ENCODE measurements at places on chromosomes 1 and 21.

- DNase-seq = peak; percentile 57
Observed at GRCh38 chr1:21655748-21656147, 13.4 kb downstream of the RAP1GAP start.

DNA sequence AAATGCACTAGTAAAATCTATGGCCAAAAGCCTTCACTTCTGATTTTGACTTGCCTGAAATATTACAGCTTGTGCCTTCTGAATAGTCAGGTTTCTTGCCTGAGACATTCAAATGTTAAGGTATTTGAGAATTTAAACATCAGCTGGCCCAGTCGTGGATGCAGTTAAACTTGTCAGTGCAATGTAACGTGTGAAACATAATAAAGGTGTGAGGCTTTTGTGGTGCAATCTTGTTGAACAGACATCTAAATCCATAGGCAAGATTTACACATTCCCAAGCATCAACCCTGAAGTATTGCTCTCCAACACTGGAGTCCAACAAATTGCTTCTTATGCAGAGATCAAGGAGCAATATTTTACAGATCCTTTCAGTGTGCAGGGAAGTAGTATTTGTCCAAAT is 4.4 kb downstream of the CCN1 start:
- DNase-seq = no peak

DNA sequence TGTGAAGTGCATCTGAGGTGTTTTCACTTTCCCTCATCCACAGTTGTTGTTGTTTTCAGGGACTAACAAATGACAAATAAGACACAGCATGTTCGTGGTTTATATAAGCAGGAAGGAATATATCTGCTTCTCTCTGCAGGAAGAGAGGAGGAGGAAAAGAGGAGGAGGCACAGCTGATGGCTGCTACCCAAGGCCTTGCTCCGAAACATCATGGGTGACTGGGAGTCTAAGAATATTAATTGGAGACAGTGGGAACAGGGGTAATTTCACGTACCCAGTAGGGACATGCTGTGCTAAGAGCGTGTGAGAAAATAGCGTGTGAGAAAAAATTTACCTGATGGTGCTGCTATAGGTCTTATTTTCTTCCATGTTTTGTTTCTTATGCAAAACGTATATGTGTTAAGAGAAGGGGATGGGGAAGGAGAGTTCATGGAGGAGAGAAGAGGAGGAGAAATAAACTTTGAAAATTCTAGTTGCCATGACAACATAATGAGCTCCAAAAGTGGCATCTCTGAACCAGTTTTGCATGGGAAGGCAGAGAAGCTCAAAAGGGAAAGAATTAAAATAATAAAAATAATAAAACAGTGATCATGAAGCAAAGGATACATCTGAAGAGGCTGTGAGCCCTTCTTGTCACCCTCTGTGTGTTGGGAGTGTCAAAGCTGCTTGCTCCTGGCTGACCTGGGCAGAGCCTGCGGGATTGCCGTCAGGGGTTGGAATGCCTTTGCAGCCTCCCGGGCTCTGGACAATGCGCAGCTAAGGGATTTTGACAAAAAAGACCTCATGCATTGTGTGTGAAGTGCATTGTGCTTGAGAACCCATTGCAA is 192.0 kb downstream of the CACNA1E start:
- no peak for DNase-seq

DNA sequence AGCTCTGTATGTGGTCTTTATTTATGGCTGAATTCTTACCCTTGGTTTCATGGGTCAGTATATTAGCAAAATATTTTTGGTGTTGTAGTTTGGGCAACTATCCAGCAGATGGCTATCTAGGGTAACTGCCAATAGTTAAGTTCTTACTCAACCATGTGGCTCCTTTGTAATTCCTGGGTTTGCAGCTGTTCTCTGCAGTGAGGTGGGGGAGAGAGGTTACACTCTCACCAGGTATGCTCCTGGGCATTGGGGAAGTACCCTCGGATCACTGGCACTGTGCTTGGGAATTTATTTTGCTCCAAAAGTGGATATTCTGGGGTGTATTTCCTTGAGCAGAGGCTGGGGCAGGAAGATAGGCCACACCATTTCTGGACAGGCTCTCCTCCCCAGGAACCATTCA is 436.7 kb upstream of the TMPRSS15 start:
- DNase-seq = peak; percentile 22

GRCh38 chr1:218259339-218259738 is 25.8 kb upstream of the RRP15 start:
- no peak for DNase-seq

DNA sequence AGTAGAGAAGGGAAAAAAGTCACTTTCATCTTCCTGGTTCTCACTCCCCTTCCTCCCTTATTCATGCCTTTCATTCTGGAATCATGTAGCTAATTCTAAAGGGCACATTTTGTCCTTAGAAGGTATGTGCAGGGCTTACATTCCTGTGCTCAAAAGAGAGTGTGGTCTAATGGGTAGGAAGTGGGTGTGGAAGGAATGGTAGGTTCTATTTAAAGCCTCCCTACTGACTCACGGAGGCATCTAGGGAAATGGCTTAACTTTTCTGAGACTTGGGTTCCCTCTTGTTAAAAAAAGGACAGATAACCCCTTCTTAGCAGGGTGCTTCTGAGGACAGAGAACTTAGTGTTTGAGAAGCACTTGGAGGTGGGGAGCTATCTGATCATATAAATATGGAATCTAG is 249.3 kb upstream of the DUSP10 start:
- DNase-seq = no peak

DNA sequence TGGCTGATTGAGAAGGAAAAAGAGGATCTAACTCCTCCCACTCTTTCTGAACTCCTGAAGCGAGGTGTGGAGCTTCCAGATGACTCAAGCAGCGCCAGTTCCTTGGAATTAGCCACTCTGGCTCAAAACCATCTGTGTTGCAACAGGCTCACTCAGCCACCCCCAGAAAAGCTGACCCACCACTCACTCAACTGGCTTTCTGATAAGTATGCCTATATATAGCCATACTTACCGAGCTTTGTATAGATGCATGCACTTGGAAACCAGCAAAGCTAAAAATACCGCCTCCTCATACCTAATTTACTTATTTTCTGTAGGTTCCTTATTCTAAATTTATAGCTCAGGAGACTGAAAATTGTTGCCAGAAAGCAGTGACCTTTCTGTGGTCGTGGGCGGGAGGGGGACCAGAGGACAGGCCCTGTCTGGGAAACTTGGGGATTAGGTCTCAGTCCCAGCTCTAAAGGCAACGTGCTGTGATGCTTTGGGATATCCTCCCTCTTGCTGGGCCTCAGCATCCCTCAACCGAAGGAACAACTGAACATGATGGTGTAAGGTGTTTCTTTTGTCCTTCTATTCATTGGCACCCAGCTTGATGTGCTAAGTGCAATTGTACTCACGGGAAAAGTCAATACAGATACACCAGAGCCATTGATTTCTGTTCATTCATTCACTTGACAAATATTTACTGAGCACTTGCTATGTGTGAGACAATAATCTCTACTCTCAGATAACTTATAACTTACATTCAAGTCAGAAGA is 65.7 kb downstream of the NENF start:
- peak; percentile 34 for DNase-seq

DNA sequence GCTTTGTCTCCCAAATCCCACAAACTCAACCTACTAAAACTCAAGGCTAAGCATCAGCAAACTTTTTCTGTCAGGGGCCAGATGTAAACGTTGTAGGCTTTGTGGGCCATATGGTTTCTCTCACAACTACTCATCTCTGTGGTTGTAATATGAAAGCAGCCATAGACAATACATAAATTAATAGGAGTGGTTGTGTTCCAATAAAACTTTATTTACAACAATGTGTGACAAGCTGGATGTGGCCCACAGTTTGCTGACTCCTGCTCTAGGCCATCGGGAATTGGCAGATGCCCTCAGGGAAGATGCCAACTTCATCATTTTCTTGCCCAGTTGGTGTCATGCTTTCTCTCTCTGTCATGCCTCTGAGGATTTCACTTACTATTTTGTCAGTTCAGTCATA is 17.5 kb upstream of the ERRFI1 start:
- DNase-seq = no peak

GRCh38 chr1:225474439-225474985 is 46.7 kb upstream of the LBR start:
- no peak for DNase-seq

DNA sequence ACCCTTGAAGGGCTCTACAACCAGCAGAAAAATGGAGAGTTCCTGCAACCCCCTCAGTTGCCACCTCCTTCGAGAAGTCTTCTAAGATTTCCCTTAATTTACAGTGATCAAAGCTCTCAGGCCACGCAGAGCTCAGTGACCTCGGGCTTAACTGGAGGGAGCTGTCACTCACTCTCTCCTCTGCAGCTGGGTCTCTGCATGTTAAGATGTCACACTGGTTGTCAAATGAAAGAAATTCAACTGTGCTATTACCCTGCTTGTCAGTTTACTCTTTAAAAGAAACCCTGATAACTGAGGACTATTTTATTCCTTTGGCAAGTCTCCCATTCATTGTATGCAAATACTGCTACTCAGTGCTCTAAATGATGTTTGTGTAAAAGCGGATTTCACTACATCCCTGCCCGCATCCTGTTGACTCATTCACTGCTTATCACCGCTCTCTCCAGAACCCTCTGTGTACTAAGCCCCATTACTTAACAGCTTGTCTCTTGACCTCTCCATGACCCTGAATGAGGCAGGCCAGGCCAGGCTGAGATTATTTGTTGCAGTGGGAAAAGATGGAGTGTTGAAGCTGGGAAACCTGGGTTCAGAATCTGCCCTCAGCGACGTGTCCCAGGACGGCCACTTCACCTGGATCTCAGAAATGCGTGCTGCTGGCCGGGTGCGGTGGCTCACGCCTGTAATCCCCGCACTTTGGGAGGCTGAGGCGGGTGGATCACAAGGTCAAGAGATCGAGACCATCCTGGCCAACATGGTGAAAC is 13.7 kb downstream of the DHRS3 start:
- peak; percentile 87 for DNase-seq

DNA sequence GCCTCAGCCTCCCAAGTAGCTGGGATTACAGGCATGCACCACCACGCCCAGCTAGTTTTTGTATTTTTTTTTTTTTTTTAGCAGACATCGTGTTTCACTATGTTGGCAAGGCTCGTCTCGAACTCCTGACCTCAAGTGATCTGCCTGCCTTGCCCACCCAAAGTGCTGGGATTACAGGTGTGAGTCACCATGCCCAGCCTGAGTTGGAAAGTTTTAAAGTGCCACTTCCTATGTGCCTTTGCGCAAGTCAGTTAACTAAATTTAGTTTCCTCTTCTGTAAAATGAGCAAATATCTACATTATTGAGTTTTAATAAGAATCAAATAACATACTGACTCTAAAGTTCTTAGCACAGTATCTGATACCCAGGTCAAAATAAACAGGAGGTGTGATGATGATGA is 12.4 kb downstream of the SLC19A2 start:
- DNase-seq = no peak

GRCh38 chr1:156480411-156481192 is 20.0 kb downstream of the MEF2D start:
- DNase-seq = peak; percentile 26

- no peak for DNase-seq
Observed at GRCh38 chr1:226702318-226702956, 36.6 kb downstream of the ITPKB start.

GRCh38 chr1:203463469-203464062 is 12.0 kb upstream of the PRELP start:
- DNase-seq = no peak

- DNase-seq = no peak
Observed at GRCh38 chr1:40064797-40065499, 24.4 kb downstream of the CAP1 start.

- peak; percentile 54 for DNase-seq
Observed at GRCh38 chr1:105793536-105794146, 1262.8 kb upstream of the PRMT6 start.

- DNase-seq = no peak
Observed at GRCh38 chr1:238404481-238404880, 513.8 kb upstream of the ZP4 start.

DNA sequence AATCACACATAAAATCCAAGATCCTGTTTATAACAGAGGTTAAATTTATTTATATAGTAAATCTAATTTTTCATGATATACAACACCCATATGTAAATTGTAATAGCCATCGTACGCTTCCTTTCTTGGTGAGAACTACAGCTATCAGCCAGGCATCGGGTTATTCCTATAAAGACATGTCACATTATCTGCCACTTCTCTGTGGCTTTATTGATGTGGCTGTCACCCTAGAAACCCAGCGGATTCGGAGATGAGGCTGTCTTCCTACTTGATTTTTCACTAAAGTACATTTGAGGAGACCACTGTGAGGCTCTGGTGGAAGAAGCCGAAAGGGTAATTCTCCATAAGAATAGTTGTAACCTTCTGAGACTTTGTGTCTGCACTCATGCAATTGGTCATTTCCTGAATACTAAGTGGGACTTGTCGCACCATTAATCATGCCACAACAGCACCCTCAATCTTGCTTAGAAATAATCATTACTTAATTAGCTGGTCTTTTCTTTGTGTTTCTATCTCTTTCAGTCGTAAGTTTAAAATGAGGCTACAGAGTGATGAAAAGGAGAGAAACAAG is 106.0 kb downstream of the NTNG1 start:
- no peak for DNase-seq

DNA sequence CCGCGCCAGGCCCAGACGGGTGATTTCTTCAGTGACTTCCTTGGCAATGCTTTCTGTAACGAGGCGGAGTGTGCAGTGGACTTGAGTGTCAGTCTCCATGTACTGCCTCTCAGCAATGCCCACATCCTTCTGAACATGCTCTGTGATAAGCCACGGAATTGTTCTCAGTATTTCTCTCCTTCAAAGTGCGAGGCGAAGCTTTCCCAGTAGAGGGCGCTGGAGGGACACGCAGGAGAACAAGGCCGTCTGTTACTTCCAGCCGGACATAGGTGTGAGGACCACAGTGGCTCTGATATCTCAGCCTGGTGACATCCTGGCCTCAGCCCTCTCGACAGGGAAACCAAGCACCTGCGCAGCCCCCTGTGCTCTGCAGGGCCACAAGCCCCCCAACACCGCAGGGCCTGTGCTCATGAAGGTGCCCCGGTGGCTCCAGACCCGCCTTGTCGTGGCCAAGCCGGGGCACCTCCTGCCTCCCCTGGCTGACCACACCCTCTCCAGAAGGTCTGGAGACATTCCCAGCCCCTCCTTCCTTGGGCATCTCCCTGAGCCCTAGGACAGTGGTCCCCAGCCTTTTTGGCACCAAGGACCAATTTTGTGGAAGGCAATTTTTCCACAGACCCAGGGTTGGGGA is 46.1 kb upstream of the BACE2 start:
- DNase-seq = peak; percentile 81

- no peak for DNase-seq
Observed at GRCh38 chr1:232524056-232524455, 105.9 kb downstream of the SIPA1L2 start.

DNA sequence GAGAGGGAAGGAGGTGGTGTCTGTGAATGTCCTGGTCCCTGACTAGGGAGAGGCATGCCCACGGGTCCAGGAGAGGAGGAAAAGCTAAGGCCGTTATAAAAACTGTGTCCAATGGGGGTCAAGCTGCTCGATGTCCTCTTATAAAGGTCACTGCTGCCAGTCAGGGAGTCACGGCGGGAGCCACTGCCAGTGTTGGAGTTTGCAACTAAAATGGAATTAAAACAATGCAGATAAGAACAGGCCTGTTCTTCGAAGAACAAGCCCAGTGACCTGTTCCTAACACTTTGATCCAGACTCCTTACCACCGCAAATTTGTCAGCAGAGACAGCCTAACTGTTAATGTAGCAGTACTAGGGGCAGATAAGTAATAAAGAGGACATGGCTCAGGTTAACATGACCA is 56.1 kb upstream of the SDC3 start:
- DNase-seq = no peak
